Neural crest cell (in vitro differentiated cells): ENCODE measurements at places on chromosomes 7 and 10. TPM values are rescaled to one million over a fixed set of nuclear protein-coding genes. Genes with fewer than 3 reads are reported as not detected.

Gene ZNF398
- 19.6 and 20.2 TPM in 2 replicates for total RNA-seq

Gene ASZ1
- total RNA-seq: not detected in 2 replicates

Gene FAM131B
- 15.0 and 15.5 TPM in 2 replicates for total RNA-seq

Gene LRIT1
- total RNA-seq: not detected in 2 replicates

Gene KCNIP2
- total RNA-seq: 2.2 and 3.9 TPM in 2 replicates

Gene AS3MT
- 10.4 and 11.2 TPM in 2 replicates for total RNA-seq

Gene PDZD7
- total RNA-seq: 0.50 and 0.68 TPM in 2 replicates

Gene LIPK
- not detected in 2 replicates for total RNA-seq

Gene ALOX5
- total RNA-seq: not detected in 2 replicates

Gene KCP
- 2.7 and 2.9 TPM in 2 replicates for total RNA-seq

Gene NUTM2E
- total RNA-seq: 1.6 and 2.0 TPM in 2 replicates

Gene SAMD9L
- total RNA-seq: not detected in 2 replicates

Gene IFIT2
- 0.09 and 0.12 TPM in 2 replicates for total RNA-seq

Gene ARHGEF5
- 2.4 and 2.7 TPM in 2 replicates for total RNA-seq

Gene TACC2
- total RNA-seq: 48.2 and 52.6 TPM in 2 replicates

Gene SEPTIN7
- total RNA-seq: 210 and 223 TPM in 2 replicates

Gene GBX1
- 2.0 and 2.4 TPM in 2 replicates for total RNA-seq
